ENCODE measurements at places on chromosomes 5 and 9.

GRCh38 chr5:84622461-84622860 lies 237.8 kb upstream of the EDIL3 start:
- DNase-seq = no peak

DNA sequence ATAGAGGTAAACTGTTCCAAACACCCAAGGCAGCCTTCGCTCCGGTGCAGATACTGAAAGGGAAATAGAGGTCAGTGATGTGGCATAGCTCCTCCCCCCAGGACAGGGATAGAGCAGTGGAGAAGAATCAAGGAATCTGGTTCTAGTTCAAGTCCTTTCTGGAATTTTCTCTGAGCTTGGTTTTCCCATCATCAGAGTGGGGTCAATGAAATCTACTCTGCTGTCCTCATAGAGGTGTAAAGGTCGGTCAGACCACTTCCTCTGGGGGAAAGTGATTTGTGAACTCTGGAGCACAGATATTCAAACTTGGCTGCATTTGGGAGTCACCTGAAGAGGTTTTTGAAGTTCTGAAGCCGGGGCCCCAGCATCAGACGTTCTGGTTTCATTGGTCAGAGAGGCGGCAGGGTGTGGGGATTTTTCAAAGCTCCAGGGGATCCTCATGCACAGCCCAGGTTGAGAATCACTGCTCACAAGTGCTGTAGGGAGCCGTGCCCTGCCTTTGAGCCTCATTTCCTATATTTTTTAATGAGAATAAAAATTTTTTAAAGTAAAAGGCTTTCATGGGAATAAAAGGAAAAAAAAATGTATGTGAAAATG lies 105.7 kb upstream of the RAD23B start:
- no peak for DNase-seq

DNA sequence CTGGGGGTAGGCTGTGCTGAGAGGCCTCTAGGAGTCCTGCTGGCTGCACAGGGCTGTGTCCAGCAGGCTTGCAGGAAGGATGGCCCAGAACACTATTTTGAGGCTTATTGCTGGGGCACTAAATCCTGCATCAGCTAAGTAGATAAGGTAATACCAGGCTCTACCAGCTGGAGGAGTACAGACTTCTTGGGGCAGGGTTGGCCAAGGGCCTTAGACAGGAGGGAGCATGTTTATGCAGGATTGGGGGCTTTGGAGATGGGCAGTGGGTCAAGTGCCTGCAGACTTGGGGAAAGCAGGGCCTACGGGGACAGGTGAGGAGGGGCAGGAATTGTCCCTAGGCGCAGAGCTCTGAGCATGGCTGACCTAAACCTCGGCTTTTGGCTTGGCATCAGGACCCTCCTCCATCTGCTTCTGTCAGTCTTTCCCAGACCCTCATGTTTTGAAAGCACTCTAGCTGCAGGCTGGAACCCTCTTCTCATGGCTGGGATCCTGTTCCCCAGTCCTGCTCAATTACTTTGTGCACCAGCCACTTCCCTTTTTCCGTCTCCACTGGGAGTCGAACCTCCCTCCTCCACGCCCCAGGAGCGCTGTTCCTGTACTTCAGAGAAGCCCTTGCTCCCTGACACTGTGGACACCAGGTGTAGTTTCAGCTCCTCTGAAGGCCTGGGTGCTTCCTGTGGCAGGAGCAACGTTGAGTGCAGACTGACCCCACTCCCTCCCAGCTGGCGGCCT lies 61.0 kb upstream of the SPTLC1 start:
- no peak for DNase-seq

- DNase-seq = no peak
These were observed 542.3 kb downstream of the PDE4D start for GRCh38 chr5:59351076-59351794.

DNA sequence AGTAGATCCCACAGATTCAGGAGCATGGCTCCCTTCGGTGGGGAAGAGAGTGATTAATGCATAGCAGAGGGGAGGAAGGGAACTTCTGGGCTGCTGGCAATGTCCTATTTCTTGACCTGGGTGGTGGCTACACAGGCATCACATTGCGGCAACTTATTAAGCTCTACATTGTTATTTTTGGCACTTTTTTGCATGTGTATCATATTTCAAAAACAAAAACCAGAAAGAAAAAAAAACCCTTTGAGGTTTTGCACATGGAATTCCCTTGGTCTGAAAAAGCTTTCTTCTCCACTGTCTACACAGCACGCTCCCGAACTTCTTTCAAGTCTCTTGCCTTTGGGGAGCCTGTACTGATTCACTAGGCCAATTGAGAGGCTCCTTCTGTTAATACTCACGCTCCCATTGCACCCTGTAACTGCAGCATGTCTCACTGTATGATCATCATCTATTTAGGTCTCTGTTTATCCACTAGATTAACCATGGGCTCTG lies 25.1 kb downstream of the CEMIP2 start:
- no peak for DNase-seq

GRCh38 chr5:34570721-34571676 lies 85.1 kb upstream of the RAI14 start:
- DNase-seq = peak; percentile 74

GRCh38 chr5:97046270-97046982 lies 96.0 kb downstream of the LIX1 start:
- DNase-seq = peak; percentile 28

- DNase-seq = no peak
These were observed 14.8 kb downstream of the SPARC start for GRCh38 chr5:151671950-151672349.

GRCh38 chr5:158752656-158752973 lies 347.1 kb downstream of the EBF1 start:
- no peak for DNase-seq

GRCh38 chr5:138258704-138259292 lies 15.6 kb downstream of the GFRA3 start:
- DNase-seq = no peak

- no peak for DNase-seq
These were observed 6.9 kb downstream of the CAMK4 start for GRCh38 chr5:111231119-111231518.

- no peak for DNase-seq
These were observed 47.3 kb downstream of the RCL1 start for GRCh38 chr9:4840018-4840417.

DNA sequence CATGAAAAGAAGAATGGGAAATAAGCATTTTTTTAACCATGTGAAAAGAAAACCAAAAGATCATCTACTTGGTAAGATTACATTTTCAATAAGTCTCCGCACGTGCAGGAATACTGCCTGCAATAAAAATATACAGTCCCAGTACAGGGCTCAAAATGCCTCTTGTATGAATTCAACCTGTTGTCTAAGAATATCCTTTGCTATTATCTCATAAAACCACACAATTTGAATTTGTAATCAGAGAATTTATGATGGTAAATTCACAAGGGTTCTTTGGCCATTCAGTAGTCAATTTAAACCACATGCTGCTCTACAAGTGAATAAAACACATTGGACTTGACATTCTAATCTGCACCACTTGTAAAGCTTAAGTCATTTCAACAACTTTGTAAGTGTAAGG lies 46.6 kb downstream of the ST8SIA4 start:
- no peak for DNase-seq

- DNase-seq = peak; percentile 33
These were observed 114.9 kb upstream of the NFIB start for GRCh38 chr9:14428781-14429230.

DNA sequence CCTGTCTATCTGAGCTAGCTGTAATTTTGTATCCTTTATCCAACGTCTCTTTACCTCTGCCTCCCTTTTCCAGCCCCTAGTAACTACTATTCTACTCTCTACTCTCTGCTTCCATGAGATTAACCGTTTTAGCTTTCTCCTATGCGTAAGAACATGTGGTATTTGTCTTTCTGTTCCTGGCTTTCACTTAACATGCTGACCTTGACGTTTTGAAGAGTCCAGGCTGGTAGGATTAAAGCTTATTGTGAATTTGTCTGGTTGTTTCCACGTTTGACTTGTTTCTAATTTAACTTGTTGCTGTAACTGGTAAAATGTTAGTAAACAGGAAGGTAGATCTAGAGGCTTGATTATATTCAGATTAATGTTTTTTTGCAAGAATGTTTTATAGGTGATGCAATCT lies 385.3 kb downstream of the PSAT1 start:
- no peak for DNase-seq

GRCh38 chr9:137679249-137679648 lies 60.4 kb downstream of the EHMT1 start:
- no peak for DNase-seq

- no peak for DNase-seq
These were observed 189.0 kb downstream of the HCN1 start for GRCh38 chr5:45507178-45507577.

- DNase-seq = no peak
These were observed 683.3 kb downstream of the MAT2B start for GRCh38 chr5:164188733-164189148.

GRCh38 chr5:66742083-66742895 lies 146.1 kb downstream of the MAST4 start:
- no peak for DNase-seq

GRCh38 chr9:4886698-4887097 lies 94.0 kb downstream of the RCL1 start:
- no peak for DNase-seq

Measured in foreskin keratinocyte (primary cell).